ENCODE measurements at places on chromosomes 1 and 21. TPM values are rescaled to one million over a fixed set of nuclear protein-coding genes. Genes with fewer than 3 reads are reported as not detected.
A peak's percentile ranks its signal among the peaks of the same experiment; 100 is the strongest.

Gene RASSF5
- 165 TPM for total RNA-seq

Gene CLDN8
- not detected for total RNA-seq

DNA sequence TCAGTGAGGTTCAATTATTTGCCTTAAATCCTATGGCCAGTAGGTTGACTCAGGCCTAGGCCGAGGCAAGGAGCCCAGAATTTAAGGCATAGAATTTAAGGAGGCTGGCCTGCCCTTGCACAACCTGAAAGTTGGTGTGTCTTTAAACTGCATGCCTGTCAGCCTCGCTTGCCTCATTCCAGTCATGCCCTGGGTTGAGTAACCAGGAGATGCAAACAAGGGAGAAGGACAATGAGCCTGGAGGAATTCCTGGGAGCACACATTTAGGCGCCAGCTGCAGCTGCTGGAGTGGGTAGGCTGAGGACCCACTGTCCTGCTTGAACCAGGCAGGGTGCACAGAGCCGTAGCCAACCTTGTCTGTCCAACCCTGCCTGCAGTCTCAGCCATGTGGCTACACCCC lies 11.7 kb downstream of the CD2 start:
- H3K4me3 ChIP-seq = peak overlapping the region; percentile 19
- peaks cover 98% of the 10 kb centered on the region for H3K4me1 ChIP-seq
- no peaks in the 10 kb centered on the region for H3K27me3 ChIP-seq

DNA sequence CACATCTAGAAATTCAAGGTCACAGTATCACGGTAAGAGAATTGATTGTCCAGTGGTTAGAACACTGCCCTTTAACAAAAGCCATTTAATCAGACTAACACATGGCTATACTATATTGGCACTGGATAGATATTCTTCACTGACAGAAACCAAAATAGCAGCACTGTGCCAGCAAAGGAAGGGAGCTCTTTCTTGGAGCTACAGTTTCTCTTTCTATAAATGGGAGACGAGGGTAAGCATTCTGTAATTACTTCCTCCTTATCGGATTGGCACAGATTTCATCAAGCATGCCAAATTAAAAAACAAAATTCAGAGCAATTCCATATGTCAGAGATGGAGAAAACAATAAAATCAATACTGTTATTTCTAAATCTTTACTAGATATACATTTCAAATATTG lies 115.7 kb upstream of the CACYBP start:
- no peak overlapping the region for H3K4me3 ChIP-seq
- H3K27me3 ChIP-seq = no peaks in the 10 kb centered on the region
- DNase-seq = no peak
- H3K27ac ChIP-seq = no peak overlapping the region

GRCh38 chr1:17773591-17774326 lies 18.6 kb downstream of the ACTL8 start:
- DNase-seq = no peak
- H3K4me1 ChIP-seq = no peaks in the 10 kb centered on the region
- no peaks in the 10 kb centered on the region for H3K36me3 ChIP-seq
- no peaks in the 10 kb centered on the region for H3K27me3 ChIP-seq
- no peak overlapping the region for H3K27ac ChIP-seq

Gene ADGRB2
- total RNA-seq = 0.35 TPM

DNA sequence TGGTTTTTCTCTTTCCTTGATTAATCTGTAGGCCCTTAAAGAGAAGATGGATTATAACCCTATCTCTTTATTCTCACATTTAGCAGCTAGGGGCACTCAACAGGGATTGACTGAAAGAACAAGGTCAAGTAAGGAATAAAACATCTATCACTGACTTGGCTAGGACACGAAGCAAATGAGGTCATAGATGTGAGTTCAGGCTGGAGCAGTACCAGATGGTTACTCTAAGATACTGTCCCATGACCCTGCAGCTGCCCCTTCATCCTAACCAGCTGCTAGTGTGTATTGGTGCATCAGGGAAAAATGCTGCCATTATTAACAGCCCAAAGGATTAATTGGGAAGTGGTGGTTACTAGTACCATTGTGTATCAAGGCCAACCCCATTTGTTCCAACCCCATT lies 221.9 kb downstream of the CTH start:
- no peak overlapping the region for H3K4me3 ChIP-seq
- no peak overlapping the region for H3K27ac ChIP-seq
- no peaks in the 10 kb centered on the region for H3K27me3 ChIP-seq
- no peaks in the 10 kb centered on the region for H3K36me3 ChIP-seq

- no peaks in the 10 kb centered on the region for H3K27me3 ChIP-seq
- no peak overlapping the region for H3K4me3 ChIP-seq
- H3K36me3 ChIP-seq = no peaks in the 10 kb centered on the region
These were observed 120.4 kb downstream of the WDR3 start for GRCh38 chr1:118049981-118050380.

- no peak for DNase-seq
- H3K27ac ChIP-seq = no peak overlapping the region
These were observed 15.3 kb downstream of the GABPA start for GRCh38 chr21:25750085-25750484.

- no peak for DNase-seq
- H3K27me3 ChIP-seq = no peaks in the 10 kb centered on the region
- peak overlapping the region; percentile 71 for H3K4me3 ChIP-seq
- H3K36me3 ChIP-seq = peaks cover 7% of the 10 kb centered on the region
- peak overlapping the region; percentile 32 for H3K27ac ChIP-seq
- peaks cover 26% of the 10 kb centered on the region for H3K4me1 ChIP-seq
These were observed 710 bp upstream of the SLC30A1 start for GRCh38 chr1:211579440-211580302.

Gene GSTM1
- total RNA-seq = not detected

Gene SAMD11
- not detected for total RNA-seq

DNA sequence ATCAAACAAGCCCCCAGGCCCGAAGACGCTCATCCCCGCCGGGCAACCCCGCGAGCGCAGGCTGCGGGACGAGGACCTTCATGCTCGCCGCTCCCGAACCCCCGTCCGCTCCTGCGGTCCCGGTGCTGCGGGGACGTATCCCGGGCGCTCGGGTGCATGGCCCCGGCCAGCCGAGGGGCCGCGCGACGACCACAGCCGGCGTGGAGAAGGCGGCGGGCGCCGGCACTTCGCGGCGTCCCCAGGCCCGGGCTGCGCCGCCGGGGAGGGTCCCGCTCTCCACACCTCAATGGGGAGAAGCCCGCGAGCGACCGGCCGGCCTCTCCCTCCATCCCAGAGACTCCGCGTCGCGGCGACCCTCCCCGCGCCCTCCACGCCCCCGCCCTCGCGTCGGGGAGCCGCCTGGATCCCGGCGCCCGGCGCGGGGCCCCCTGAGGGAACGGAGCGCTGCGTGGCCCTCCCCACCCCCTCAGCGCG lies 401 bp downstream of the ERRFI1 start:
- no peak overlapping the region for H3K27ac ChIP-seq
- no peak for DNase-seq
- no peaks in the 10 kb centered on the region for H3K36me3 ChIP-seq
- H3K4me3 ChIP-seq = peak overlapping the region; percentile 20

DNA sequence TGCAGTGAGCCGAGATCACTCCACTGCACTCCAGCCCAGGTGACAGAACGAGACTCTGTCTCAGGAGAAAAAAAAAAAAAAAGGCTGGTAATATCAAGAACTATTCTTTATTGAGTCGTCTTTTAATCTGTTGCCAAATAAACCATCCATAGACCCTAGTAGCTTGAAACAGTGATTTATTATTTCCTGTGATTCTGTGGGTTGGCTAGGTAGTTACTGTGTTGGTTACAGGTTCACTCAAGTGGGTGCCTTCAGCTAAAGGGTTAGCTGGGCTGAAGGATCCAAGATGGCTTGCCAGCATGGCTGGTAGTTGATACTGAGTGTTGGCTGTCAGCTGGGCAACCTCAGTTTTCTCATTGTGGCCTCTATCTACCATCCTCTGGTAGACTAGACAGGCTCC lies 9.2 kb downstream of the TLCD4 start:
- no peaks in the 10 kb centered on the region for H3K36me3 ChIP-seq
- H3K4me3 ChIP-seq = no peak overlapping the region
- H3K27ac ChIP-seq = no peak overlapping the region
- no peak for DNase-seq
- no peaks in the 10 kb centered on the region for H3K4me1 ChIP-seq
- no peaks in the 10 kb centered on the region for H3K27me3 ChIP-seq

- no peak for DNase-seq
- H3K4me3 ChIP-seq = no peak overlapping the region
- H3K4me1 ChIP-seq = peaks cover 24% of the 10 kb centered on the region
- H3K27me3 ChIP-seq = no peaks in the 10 kb centered on the region
These were observed 155.0 kb downstream of the TNFSF18 start for GRCh38 chr1:172895761-172896160.

DNA sequence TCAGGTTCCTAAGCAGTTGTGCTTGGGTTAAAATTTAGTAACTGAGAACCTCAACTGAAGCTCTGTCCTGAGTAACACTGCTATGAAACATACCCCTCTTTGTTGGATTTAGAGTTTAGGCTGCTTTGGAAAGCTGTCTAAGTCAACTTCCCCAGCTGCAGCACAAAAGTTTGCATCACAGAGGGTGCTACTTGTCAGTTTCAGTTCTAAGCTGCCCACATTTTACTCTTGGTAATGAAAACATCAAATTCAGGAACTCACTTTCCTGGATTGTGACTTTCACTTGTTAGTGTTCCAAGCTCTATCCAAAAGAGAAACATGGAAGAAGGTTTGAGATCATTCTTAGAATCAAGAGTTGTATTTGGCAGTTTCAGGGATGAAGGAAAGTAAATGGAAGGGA lies 191.7 kb upstream of the NFIA start:
- no peak overlapping the region for H3K4me3 ChIP-seq
- no peaks in the 10 kb centered on the region for H3K27me3 ChIP-seq
- no peaks in the 10 kb centered on the region for H3K4me1 ChIP-seq
- no peak overlapping the region for H3K27ac ChIP-seq

- H3K27me3 ChIP-seq = no peaks in the 10 kb centered on the region
- no peaks in the 10 kb centered on the region for H3K36me3 ChIP-seq
- H3K27ac ChIP-seq = no peak overlapping the region
These were observed 56.3 kb upstream of the NFASC start for GRCh38 chr1:204814166-204814884.

GRCh38 chr1:47927165-47927564 lies 70.0 kb downstream of the TRABD2B start:
- H3K27me3 ChIP-seq = no peaks in the 10 kb centered on the region
- DNase-seq = no peak
- H3K36me3 ChIP-seq = no peaks in the 10 kb centered on the region
- no peak overlapping the region for H3K4me3 ChIP-seq

GRCh38 chr1:37575692-37576091 lies 19.0 kb downstream of the DNALI1 start:
- DNase-seq = no peak
- H3K27ac ChIP-seq = no peak overlapping the region

- H3K36me3 ChIP-seq = no peaks in the 10 kb centered on the region
- no peak overlapping the region for H3K27ac ChIP-seq
- H3K27me3 ChIP-seq = no peaks in the 10 kb centered on the region
- no peaks in the 10 kb centered on the region for H3K4me1 ChIP-seq
These were observed 29.8 kb upstream of the GFI1 start for GRCh38 chr1:92516574-92516973.

Gene AUNIP
- total RNA-seq = 7.4 TPM

Gene OR2L13
- total RNA-seq = not detected

GRCh38 chr1:240528591-240528990 lies 83.4 kb downstream of the GREM2 start:
- H3K4me1 ChIP-seq = no peaks in the 10 kb centered on the region
- H3K27ac ChIP-seq = no peak overlapping the region
- H3K4me3 ChIP-seq = no peak overlapping the region

- peak overlapping the region; percentile 28 for H3K4me3 ChIP-seq
- DNase-seq = peak; percentile 2
- no peaks in the 10 kb centered on the region for H3K27me3 ChIP-seq
- peaks cover 7% of the 10 kb centered on the region for H3K4me1 ChIP-seq
These were observed 568 bp downstream of the TRIM45 start for GRCh38 chr1:117120774-117121588.

DNA sequence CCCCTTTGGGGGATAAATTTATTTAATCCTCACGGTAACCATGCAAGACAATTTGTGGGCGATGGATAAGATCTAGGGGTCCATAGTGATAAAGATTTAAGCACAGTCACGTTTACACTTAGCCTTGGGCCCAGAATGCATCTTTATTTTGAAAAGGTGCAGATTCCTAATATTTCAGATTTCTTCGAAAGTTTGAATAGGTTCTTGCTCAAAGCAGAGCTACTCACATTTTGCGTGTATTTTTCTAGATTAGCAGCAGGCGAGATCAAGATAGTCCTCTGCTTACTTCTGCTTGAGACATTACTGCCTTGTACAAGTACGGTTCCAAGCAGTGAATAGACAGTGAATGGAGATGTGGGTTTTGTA lies 647 bp downstream of the TSEN15 start:
- no peak for DNase-seq
- H3K4me1 ChIP-seq = peaks cover 33% of the 10 kb centered on the region
- no peaks in the 10 kb centered on the region for H3K27me3 ChIP-seq
- peak overlapping the region; percentile 70 for H3K4me3 ChIP-seq
- peak overlapping the region; percentile 81 for H3K27ac ChIP-seq

Gene HSD11B1
- 0.80 TPM for total RNA-seq

DNA sequence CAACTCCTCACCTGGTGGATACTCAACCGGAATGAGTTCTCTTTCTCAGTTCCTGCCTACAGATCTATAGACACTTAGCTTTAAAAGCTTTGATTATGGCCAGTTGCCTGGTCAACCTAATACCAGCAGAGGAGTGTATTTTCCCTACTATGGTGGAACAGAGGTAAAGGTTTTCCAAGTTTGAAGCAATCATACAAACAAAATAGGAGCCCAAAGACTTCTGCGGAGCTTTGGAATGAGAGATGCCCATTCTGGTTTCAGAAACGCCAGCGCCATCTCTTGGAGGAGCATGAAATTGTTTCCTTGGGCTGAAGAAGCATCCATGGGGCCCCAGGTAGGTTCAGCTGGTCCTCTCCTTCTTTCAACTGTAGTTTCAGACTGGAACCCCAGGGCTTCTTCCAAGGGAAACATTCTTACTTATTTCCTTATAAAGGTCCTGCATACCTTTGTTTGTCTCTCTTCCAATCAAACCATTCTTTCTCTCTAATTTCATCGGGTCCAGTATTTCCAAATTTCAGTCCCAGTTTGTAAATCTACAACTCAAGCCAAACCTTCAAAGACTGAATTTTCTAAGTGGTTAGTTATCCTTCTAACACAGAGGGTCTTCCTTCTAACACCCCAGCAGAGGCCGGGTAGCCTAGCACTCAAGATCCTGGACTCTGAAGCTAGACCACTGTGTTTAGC lies 95.9 kb downstream of the KCNJ15 start:
- H3K27me3 ChIP-seq = no peaks in the 10 kb centered on the region
- H3K4me3 ChIP-seq = no peak overlapping the region
- no peak for DNase-seq
- H3K27ac ChIP-seq = no peak overlapping the region
- no peaks in the 10 kb centered on the region for H3K36me3 ChIP-seq
- H3K4me1 ChIP-seq = no peaks in the 10 kb centered on the region

Gene LRRC53
- total RNA-seq = not detected

Gene AJAP1
- not detected for total RNA-seq

GRCh38 chr1:81584398-81584797 lies 216.3 kb upstream of the ADGRL2 start:
- no peaks in the 10 kb centered on the region for H3K4me1 ChIP-seq
- no peak overlapping the region for H3K27ac ChIP-seq
- H3K27me3 ChIP-seq = no peaks in the 10 kb centered on the region
- no peak for DNase-seq
- no peaks in the 10 kb centered on the region for H3K36me3 ChIP-seq

Gene SLFNL1
- total RNA-seq = 0.09 TPM

Gene DPT
- total RNA-seq = not detected

Gene BSND
- total RNA-seq = not detected

Gene CD5L
- total RNA-seq = not detected

- H3K36me3 ChIP-seq = no peaks in the 10 kb centered on the region
- no peak for DNase-seq
- no peak overlapping the region for H3K27ac ChIP-seq
- no peak overlapping the region for H3K4me3 ChIP-seq
These were observed 71.1 kb upstream of the CD34 start for GRCh38 chr1:207981976-207982375.

All from CD8-positive, alpha-beta memory T cell (primary cell).